ENCODE measurements at places on chromosomes 11 and 22. TPM values are rescaled to one million over a fixed set of nuclear protein-coding genes. Genes with fewer than 3 reads are reported as not detected.

Gene CBLIF
- not detected for total RNA-seq

Gene CDC42BPG
- 10.1 TPM for total RNA-seq

Gene SAA4
- 0.33 TPM for total RNA-seq

Gene TBCEL
- 11.2 TPM for total RNA-seq

Gene CNGA4
- under 0.01 TPM for total RNA-seq

Gene CALCB
- total RNA-seq: 0.65 TPM

Gene CPT1A
- 1.3 TPM for total RNA-seq

Gene TRIM51
- not detected for total RNA-seq

Gene SCGB2A2
- not detected for total RNA-seq

Gene BCO2
- 1.8 TPM for total RNA-seq

Gene SYT13
- 5.5 TPM for total RNA-seq

Gene GTF2H1
- 33.6 TPM for total RNA-seq

Gene E2F8
- total RNA-seq: 4.6 TPM

Gene APLP2
- 198 TPM for total RNA-seq

Gene TMPRSS5
- total RNA-seq: 0.16 TPM

Gene MS4A2
- total RNA-seq: not detected

Gene ACTN3
- under 0.01 TPM for total RNA-seq

Gene NLRP14
- total RNA-seq: not detected

Gene USH1C
- total RNA-seq: 1.1 TPM

Gene HMOX1
- 2.8 TPM for total RNA-seq

Gene SMIM38
- total RNA-seq: 0.16 TPM

Gene DDX6
- total RNA-seq: 53.9 TPM

Gene TUB
- total RNA-seq: 3.7 TPM

Gene CTSF
- total RNA-seq: 9.6 TPM
